ENCODE measurements at places on chromosomes 6 and 20. TPM values are rescaled to one million over a fixed set of nuclear protein-coding genes. Genes with fewer than 3 reads are reported as not detected.

The SYCP2L gene
- total RNA-seq = not detected

The PTGIS gene
- 0.60 TPM for total RNA-seq

The KHDC1 gene
- total RNA-seq = 2.8 TPM

The TRAPPC3L gene
- total RNA-seq = not detected

The IFNGR1 gene
- 20.1 TPM for total RNA-seq

The MAN1A1 gene
- 7.9 TPM for total RNA-seq

The SNHG17 gene
- total RNA-seq = 32.0 TPM

The RAB32 gene
- total RNA-seq = not detected

The SOBP gene
- total RNA-seq = not detected

The GCNT2 gene
- total RNA-seq = 4.9 TPM

The HSD17B8 gene
- 15.4 TPM for total RNA-seq

The FBXO30 gene
- 4.6 TPM for total RNA-seq

The NKAIN2 gene
- not detected for total RNA-seq

The SMPDL3A gene
- not detected for total RNA-seq

The MTFR2 gene
- total RNA-seq = 15.2 TPM

Data from activated naive CD4-positive, alpha-beta T cell treated with anti-CD3 and anti-CD28 coated beads, Interleukin-2, amount 10 ng/mL, durations not matched to agents 5 hours and 36 hours (primary cell).